ENCODE measurements at places on chromosomes 2 and 18. TPM values are rescaled to one million over a fixed set of nuclear protein-coding genes. Genes with fewer than 3 reads are reported as not detected.

- no peak overlapping the region for H3K27ac ChIP-seq
- H3K36me3 ChIP-seq, result no peaks in the 10 kb centered on the region
- no peak for DNase-seq
- peaks cover 6% of the 10 kb centered on the region for H3K4me1 ChIP-seq
- H3K27me3 ChIP-seq, result peaks cover 4% of the 10 kb centered on the region
Observed at GRCh38 chr2:73272270-73272669, 12.0 kb downstream of the FBXO41 start.

The TRABD2A gene
- total RNA-seq, result 1.1 TPM

- no peaks in the 10 kb centered on the region for H3K27me3 ChIP-seq
- DNase-seq, result no peak
- H3K27ac ChIP-seq, result no peak overlapping the region
- H3K36me3 ChIP-seq, result no peaks in the 10 kb centered on the region
Observed at GRCh38 chr2:200670313-200670712, 84.5 kb downstream of the AOX1 start.

GRCh38 chr2:106094131-106094841 is 99.8 kb downstream of the UXS1 start:
- H3K27me3 ChIP-seq, result no peaks in the 10 kb centered on the region
- no peak overlapping the region for H3K4me3 ChIP-seq
- no peak overlapping the region for H3K27ac ChIP-seq
- DNase-seq, result no peak
- H3K4me1 ChIP-seq, result no peaks in the 10 kb centered on the region

DNA sequence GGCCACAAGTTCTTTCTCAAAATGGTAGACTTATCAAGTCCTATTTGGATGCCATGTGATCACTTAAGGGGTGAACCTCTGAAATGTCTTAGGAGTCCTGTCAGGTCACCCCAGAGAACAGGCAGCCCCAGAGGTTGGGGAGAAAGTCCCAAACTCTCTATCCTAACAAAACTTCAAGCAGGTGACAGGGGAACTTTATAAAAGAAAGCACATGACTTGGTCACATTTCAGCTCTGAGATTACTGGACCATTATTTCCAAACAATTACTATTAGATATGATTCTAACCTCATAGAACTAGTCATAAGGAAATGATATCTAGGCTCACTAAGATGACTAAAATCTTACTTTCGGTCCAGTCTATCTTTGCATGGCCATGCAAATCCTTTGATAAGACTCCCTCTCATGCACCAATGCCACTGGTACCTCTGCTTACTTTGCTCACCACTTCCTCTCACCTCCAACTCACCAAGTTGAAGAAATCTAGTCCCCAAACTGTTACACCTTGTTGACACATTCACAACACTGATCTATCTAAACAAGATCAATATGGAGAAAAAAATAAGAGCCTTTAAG is 107.0 kb downstream of the GALNT14 start:
- peak; percentile 1 for DNase-seq
- no peaks in the 10 kb centered on the region for H3K36me3 ChIP-seq
- H3K4me1 ChIP-seq, result no peaks in the 10 kb centered on the region
- H3K27me3 ChIP-seq, result no peaks in the 10 kb centered on the region
- H3K4me3 ChIP-seq, result no peak overlapping the region

- DNase-seq, result no peak
- peak overlapping the region; percentile 99 for H3K4me3 ChIP-seq
- H3K27ac ChIP-seq, result peak overlapping the region; percentile 98
- H3K27me3 ChIP-seq, result no peaks in the 10 kb centered on the region
Observed at GRCh38 chr2:219178377-219179175, 501 bp downstream of the RETREG2 start.

DNA sequence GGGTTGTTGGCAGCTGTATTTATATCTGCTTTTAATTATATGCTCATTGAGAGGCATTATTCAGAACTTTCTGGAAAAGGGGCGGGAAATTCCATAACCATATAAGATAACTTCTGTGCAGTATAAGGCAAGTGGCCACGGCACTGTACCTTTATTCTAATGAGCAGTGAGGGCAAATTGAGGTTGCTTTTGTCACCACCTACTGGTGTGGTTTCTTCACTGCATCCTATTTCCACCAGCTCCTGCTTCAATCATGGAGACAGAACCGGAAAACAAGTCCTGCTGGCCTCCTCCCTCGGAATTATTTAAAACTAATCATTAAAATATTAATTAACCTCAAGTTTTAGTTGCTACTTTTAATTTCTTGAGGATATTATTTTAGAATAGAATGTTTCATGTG is 759.4 kb downstream of the CBLN2 start:
- H3K27me3 ChIP-seq, result no peaks in the 10 kb centered on the region
- no peaks in the 10 kb centered on the region for H3K36me3 ChIP-seq
- H3K27ac ChIP-seq, result no peak overlapping the region
- DNase-seq, result no peak
- no peak overlapping the region for H3K4me3 ChIP-seq

DNA sequence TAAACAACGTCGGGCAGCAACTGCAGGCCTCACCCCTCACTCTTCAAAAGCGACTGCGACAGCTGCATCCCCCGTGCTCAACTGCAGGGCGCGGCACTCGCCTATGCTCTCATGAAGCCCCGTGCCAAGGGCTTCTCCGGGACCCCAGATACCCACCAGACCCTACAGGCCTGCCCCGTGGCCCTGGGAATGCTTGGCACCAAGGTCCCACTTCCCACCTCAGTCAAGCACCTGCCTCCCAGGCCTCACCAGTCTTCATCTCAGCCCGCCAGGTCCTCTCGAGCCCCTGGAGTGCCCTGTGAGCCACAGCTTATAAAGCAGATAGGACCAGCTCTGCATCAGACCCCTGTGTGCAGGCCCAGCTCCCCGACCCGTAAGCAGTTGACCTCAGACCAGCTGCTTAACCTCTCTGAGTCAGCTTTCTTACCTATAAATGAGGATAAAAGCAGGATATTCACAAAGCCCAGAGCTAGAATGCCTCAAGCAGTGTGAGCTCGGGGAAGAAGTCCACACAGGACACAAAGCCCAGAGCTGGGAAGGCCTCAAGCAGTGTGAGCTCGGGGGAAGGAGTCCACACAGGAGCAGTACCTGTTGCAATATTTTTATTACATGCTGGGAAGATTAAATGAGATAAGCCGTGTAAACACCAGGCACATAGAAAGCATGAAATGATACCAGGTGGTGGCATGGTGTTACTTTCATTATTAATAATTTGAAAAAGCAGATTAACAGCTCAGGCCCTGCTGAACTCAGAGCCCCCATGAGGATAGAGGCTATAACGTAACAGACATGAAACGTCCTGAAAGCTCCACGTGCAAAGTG is 96.9 kb downstream of the HDAC4 start:
- DNase-seq, result no peak
- H3K27me3 ChIP-seq, result no peaks in the 10 kb centered on the region
- no peaks in the 10 kb centered on the region for H3K4me1 ChIP-seq
- no peak overlapping the region for H3K27ac ChIP-seq

DNA sequence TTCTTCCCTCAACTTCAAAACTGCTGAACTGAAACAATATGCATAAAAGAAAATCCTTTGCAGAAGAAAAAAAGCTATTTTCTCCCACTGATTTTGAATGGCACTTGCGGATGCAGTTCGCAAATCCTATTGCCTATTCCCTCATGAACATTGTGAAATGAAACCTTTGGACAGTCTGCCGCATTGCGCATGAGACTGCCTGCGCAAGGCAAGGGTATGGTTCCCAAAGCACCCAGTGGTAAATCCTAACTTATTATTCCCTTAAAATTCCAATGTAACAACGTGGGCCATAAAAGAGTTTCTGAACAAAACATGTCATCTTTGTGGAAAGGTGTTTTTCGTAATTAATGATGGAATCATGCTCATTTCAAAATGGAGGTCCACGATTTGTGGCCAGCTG is 8.4 kb downstream of the HOXD8 start:
- peaks cover 14% of the 10 kb centered on the region for H3K4me1 ChIP-seq
- peak; percentile 19 for DNase-seq
- H3K4me3 ChIP-seq, result no peak overlapping the region
- no peaks in the 10 kb centered on the region for H3K36me3 ChIP-seq

The GAREM1 gene
- 8.9 TPM for total RNA-seq

GRCh38 chr2:142308744-142309143 is 177.9 kb upstream of the LRP1B start:
- H3K36me3 ChIP-seq, result no peaks in the 10 kb centered on the region
- H3K4me1 ChIP-seq, result no peaks in the 10 kb centered on the region
- no peak for DNase-seq
- H3K4me3 ChIP-seq, result no peak overlapping the region
- H3K27ac ChIP-seq, result no peak overlapping the region

- H3K27me3 ChIP-seq, result no peaks in the 10 kb centered on the region
- no peaks in the 10 kb centered on the region for H3K4me1 ChIP-seq
- no peak for DNase-seq
- H3K4me3 ChIP-seq, result no peak overlapping the region
- no peaks in the 10 kb centered on the region for H3K36me3 ChIP-seq
- no peak overlapping the region for H3K27ac ChIP-seq
Observed at GRCh38 chr2:128520791-128521190, 202.1 kb upstream of the HS6ST1 start.

The PROKR1 gene
- not detected for total RNA-seq

DNA sequence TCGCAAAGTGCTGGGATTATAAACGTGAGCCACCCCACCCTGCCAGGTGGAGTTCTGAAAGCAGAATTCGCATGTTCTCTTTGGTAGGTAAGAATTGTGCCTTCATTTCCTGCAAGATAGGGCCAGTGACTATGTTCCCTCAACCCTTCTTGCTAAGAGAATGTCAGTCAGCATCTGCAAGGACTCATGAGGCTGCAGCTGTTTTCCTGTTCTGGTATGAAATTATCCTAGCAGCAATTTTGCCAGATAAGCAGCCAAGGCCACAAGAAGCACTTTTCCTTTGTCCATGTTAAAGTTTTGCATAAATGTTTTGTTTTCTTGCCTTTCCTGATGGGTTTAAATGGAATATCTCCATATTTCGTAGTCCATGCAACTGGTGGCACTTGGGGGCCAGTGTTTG is 6.8 kb upstream of the ARHGAP28 start:
- no peaks in the 10 kb centered on the region for H3K27me3 ChIP-seq
- H3K4me1 ChIP-seq, result no peaks in the 10 kb centered on the region
- no peak for DNase-seq
- no peak overlapping the region for H3K4me3 ChIP-seq

DNA sequence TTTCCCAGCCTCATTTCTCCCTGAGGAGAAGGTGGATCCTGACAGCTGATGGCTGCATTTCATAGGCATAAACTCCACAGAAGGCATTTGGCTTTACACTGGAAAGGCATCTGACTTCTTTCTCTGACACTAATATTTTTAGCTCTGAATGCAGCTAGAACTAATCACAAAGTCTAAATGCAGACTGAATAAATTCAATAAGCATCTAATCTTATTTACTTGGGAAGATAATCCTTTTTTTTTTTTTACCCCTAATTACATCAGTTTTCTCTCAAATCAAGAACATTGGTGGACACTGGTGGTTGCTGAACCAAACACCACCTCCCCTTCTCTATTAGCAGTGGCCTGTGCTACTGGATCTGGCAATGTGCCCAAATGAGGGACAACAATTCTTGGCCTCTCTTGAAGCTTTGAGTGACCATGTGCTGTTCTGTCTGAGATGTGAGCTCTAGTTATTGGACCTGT is 50.9 kb upstream of the CD226 start:
- no peak overlapping the region for H3K27ac ChIP-seq
- no peaks in the 10 kb centered on the region for H3K36me3 ChIP-seq
- H3K27me3 ChIP-seq, result no peaks in the 10 kb centered on the region
- DNase-seq, result no peak

The SLC5A7 gene
- total RNA-seq, result not detected

DNA sequence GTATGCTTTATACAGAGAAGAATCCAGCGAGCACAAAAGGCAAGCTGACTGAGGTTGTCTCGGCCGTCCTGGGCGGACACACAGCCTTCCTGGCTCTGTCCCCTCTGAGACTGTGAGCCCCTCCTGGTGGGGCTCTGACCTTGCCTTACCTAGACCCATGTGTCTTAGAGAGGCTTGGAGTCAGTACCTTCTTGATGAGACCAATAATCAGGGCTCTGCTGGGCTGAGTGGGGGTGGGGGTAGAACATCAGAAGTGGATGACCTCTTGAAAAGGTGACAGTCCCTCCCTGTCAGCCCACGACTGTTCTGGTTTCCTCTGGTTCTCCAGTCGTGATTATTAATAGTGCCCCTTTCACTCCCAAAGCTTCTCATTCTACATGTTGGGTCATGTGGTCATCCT is 31.2 kb downstream of the TWIST2 start:
- no peak overlapping the region for H3K4me3 ChIP-seq
- H3K27me3 ChIP-seq, result no peaks in the 10 kb centered on the region
- H3K36me3 ChIP-seq, result no peaks in the 10 kb centered on the region
- H3K4me1 ChIP-seq, result no peaks in the 10 kb centered on the region
- DNase-seq, result no peak

The DSC2 gene
- 4.4 TPM for total RNA-seq

Measured in ascending aorta (tissue), 2 donors.